Activated naive CD8-positive, alpha-beta T cell treated with anti-CD3 and anti-CD28 coated beads for 36 hours (primary cell): ENCODE measurements at places on chromosomes 2 and 18.

DNA sequence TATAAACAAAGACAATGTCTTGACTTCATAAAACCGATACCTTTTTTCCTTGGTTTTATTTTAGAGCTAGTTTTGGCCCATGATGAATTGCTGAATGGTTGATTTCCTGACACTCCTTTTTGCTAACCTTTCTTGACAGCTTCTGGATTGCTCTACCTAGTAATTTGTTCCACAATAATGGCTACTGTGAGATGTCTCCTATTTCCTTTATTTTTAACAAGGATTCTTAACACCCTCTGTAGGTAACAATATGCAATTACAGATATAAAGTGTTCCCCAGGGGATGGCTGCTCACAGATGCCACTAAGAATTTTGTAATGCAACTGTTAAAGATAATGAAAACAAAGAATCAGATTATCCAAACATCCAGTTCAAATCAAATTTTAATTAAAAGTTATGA, 100.8 kb upstream of the ATP5MC3 start:
- DNase-seq: no peak

DNA sequence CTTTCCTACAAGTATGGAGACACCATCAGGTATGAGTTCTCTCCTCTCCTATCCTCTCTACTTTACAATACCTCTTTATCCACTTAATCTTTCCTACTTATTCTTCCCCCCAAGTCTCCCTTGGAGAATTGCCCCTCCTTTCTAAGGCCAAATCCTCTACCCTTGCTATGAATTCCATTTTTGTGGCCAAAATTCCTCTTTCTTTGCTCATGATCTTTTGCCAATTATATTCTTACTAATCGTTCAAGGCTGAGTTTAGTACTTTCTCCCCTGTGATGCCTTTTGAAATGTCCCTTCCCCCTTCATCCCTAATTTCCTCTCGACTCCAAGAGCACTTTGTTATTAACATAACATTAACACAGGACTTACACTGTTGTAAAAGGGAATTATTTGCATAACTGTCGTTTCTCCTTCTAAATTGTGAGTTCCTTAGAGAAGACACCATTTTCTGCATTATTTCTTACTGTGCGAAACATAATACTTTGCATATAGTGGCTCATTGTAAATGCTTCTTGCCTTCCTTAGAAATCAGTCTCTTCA, 133.4 kb downstream of the KCTD1 start:
- no peak for DNase-seq

DNA sequence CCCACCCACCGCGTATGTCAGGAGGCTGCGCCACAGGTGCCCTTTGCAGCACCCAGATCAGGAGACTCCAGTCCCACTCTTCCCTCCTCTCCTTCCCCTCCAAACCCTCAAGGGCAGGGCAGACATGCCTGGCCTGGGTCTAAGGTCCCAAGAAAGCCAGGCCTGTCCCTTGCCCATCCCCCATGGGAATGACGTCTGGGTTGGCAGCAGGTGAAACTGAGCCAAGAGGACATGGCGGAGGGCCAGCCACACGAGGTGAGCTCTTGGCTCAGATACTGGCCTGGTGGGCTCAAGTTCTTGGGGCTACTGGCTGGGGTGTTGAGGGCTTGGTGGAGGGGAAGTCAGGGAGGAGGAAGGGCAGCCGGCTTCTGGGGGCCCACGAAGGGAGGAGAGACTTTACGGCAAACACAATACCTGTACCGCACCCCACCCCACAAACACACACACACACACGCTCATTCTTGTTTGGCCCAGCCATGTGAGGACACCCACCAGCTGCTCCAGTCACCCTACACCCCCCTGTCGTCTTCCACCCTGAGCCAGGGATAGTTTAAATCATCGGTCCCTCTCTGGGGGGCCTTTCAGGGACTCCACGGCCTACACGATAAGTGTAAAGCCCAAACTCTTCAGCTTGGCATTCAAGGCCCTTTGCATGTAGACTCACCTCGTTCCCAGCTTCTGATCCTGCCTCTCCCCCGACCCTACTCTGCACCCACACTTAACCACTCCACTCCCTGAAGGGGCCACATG, 24.1 kb upstream of the TNS1 start:
- no peak for DNase-seq

GRCh38 chr18:3453540-3454364, 3.8 kb downstream of the TGIF1 start:
- DNase-seq: peak; percentile 29

GRCh38 chr2:3193443-3194330, 183.9 kb downstream of the EIPR1 start:
- DNase-seq: no peak

- DNase-seq: no peak
Measured at GRCh38 chr2:130767408-130767775, 12.1 kb downstream of the AMER3 start.
